ENCODE measurements at places on chromosomes 6 and 20.
A peak's percentile ranks its signal among the peaks of the same experiment; 100 is the strongest.

GRCh38 chr6:2097464-2097863 lies 147.9 kb downstream of the GMDS start:
- no peak for DNase-seq

DNA sequence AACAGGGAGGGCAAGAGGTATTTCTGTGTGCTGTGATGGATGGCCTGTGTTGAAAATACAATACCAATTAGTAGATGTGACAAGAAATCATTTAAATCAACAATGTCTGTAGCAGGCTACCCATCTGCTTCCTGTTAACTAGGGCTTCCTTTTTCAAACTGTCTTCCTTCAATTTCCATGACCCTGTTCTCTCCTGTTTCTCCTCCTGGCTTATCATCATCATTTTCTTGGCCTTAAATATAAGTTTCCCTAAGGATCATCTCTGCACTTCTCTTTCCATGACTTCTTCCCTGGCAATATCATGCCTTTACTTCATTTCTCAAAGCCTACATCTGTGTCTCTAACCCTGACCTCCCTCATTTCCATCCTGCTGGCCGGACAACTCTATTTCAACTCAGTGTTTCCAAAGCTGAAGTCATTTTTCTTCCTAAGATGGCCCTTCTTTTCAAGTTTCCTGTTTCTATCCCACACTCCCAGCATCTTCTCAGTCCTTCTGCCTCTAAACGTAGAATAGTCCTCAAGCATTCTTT lies 18.2 kb downstream of the ZC2HC1B start:
- no peak for DNase-seq

DNA sequence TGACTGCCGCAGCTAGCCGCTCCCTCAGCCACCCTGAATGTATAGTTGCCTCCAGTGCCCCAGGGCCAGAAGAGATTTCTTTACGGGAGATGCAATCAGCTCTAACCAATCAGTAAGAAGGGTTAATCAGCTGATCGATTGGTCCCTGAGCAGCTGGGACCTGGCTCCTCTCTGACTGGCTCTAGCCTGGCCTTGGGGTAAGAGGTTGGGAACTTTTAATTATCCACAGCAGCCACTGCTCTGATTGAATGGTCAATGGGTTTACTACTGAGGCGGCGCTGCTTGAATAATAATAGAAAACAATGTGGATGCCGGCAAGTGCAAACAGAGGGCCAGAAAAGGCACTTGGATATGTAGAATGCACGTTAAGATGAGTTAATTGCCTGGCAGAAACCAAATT lies 99.8 kb downstream of the TFAP2A start:
- no peak for DNase-seq

DNA sequence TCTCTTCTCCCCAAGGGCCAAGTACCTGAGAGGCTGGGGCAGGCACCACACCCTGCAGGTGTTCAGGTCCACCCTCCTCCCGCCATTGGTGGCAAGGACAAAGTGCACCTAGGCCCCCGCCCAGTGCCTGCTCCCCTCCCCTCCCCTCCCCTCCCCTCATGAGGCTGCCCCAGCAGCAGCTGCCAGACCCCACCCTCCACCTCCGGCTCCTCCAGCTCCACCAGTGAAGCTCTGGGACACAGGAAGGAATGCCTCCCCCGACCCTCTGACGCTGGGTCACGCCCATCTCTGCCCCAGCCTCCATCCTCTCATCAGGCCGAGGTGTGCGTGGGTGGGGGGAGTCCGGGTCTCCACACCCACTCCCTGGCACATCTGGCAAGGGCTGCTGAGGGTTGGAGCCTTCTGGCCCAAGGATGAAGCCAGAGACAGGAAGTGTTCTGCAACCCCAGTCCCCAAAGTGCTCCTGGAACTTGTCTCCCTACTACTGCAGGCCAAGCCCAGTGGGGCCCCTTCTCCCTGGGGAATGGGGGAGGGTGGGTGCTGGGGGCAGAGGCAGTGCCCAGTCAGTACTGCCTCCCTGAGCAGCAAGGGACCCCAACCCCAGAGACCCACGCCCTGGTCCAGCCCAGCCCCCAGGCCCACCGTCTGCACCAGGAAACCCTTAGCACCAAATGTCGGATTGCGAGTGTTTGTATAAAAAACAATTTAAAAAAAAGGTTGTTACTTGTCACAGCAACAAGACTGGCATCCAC lies 1.6 kb upstream of the UCKL1 start:
- DNase-seq = peak; percentile 60

DNA sequence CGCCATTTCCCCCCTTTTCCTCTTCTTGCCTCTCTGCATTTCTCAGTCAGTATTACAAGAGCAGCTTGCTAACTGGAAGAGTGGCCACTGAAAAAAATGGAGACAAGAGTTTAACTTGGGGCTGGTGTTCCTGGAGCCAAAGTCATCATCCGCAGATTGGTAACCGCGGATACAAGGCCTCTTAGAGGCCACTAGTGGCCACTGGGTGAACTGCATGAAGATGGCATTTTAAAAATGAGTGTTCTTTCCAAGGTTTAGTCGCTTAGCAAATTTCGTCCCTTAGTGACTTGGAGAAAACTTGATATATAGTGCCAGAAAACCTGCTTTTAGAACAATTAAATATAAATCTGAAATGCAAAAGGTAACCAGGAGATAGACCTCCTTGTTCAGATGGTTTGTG lies 4.8 kb downstream of the F13A1 start:
- no peak for DNase-seq

Data from activated CD4-positive, alpha-beta T cell treated with anti-CD3 and anti-CD28 coated beads, Interleukin-2, amount 50 U/mL, for 4 hours (primary cell).